Activated CD4-positive, alpha-beta T cell treated with anti-CD3 and anti-CD28 coated beads, Interleukin-2, amount 50 U/mL, for 48 hours (primary cell): ENCODE measurements at places on chromosomes 16 and 17.

- DNase-seq: no peak
Observed at GRCh38 chr17:4467287-4467686, 31.4 kb upstream of the SPNS2 start.

DNA sequence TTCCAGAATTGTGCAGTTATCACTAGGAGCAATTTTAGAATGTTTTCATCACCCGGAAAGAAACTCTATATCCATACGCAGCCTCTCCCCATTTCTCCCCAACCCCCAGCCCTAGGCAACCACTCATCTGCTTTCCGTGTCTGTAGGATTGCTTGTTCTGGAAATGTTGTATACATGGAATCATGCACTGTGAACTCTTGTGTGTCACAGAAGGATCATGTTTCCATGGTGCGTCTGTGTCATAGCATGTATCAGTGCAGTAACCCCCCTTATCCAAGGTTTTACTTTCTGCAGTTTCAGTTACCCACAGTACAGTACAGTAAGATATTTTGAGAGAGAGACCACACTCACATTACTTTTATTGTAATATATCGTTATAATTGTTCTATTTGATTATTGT lies 299.4 kb downstream of the CPPED1 start:
- no peak for DNase-seq

GRCh38 chr16:12207939-12208338 lies 231.4 kb downstream of the SNX29 start:
- DNase-seq: no peak

GRCh38 chr16:3582276-3583165 lies 5.3 kb upstream of the NLRC3 start:
- no peak for DNase-seq

GRCh38 chr16:59385491-59385890 lies 651.4 kb upstream of the GOT2 start:
- no peak for DNase-seq

- DNase-seq: no peak
Observed at GRCh38 chr17:17605729-17606088, 14.2 kb upstream of the PEMT start.

GRCh38 chr17:13508896-13509295 lies 92.8 kb downstream of the HS3ST3A1 start:
- no peak for DNase-seq

DNA sequence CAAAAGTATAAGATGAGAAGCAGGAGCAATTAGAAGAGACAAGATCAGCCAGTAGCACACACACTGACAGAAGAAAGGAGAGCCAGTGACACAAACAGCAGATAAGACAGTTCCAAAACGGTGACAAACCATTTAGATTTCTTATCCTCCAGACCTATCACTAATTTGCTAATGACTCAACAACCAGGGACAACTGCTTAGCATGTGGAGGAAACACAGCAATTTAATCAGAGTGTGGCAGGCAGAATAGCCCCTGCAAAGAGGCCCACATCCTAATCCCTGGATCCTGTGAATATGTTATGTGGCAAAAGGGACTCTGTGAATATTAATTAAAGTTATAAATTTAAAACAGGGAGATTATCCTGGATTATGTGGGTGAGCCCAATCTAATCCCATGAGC lies 81.1 kb downstream of the CACNG1 start:
- DNase-seq: no peak

DNA sequence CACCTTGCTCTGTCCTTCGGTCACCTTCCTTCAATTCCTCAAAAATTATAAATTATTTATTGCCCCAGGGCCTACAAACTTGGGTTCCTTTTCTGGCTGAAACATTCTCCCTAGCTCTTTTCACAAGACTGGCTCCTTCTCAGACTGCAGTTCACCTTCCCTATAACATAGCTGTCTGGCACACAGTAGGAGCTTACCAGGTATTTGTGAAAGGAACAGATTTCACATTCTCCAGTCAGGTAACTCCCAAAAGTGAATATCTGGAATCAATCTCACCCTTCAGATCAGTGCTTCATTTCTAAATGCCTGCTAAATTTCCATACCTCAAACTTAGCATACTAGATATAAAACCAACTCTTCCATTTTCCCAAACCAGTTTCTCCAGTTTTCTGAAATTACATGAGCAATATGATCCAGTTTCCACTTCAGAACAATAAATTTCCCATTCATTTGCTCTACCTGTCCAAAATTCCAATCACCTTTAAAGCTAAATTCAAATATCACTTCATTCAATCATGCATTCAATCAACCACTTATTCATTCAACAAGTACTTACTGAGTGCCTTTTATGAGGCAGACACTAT lies 6.1 kb downstream of the RFFL start:
- DNase-seq: no peak

DNA sequence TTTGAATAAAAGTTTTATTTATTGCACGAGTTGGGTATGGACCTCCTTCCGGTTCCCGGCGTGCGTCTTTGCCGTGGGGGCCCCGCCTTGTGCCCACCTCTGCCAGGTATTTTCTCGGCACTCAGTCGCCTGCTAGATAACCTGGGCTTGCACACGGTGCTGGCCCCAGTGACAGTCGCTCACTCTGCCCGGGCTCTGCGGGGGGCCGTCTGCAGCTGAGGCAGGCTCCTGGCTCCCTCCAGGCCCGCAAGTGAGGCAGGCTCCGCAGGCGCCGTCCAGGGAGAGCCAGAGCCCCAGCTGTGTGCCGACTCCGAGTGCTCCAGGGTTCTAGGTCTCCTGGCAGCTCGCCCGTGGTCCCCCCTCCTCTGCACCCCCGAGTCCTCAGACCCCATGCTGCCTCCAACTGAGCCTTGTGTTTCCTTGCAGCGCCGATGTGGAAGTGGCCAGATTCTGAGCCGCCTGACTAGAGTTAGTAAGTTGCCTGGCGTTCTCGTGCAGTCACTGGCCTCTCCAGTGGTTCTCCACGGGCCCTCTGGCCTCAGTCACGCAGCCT lies 54.7 kb upstream of the PVALEF start:
- no peak for DNase-seq

GRCh38 chr17:74920642-74921025 lies 2.4 kb downstream of the USH1G start:
- DNase-seq: no peak

- no peak for DNase-seq
Observed at GRCh38 chr17:21545064-21545463, 147.3 kb upstream of the KCNJ18 start.

GRCh38 chr17:62089334-62089733 lies 24.3 kb upstream of the MED13 start:
- DNase-seq: no peak

GRCh38 chr16:80337786-80338185 lies 203.0 kb upstream of the DYNLRB2 start:
- no peak for DNase-seq

DNA sequence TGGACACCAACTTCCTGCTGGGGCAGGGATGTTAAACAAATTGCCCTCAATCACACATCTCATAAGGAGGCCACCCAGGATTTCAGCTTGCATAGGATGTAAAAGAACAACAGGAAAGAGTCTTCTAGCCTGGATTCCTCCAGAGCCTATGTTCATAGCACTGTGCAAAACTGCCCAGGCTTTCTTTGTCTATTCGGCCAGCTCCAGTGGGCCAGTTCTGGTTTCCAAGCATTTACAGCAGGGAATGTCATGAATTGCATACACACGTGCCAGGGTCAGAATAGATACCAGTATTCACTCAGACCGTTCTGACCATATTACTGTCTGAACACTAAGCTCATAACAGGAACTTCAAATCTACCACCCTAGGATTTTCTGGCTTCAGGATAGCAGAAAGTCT lies 273.2 kb downstream of the CDH8 start:
- DNase-seq: no peak

- DNase-seq: no peak
Observed at GRCh38 chr16:86597880-86598606, 19.7 kb downstream of the FOXL1 start.

DNA sequence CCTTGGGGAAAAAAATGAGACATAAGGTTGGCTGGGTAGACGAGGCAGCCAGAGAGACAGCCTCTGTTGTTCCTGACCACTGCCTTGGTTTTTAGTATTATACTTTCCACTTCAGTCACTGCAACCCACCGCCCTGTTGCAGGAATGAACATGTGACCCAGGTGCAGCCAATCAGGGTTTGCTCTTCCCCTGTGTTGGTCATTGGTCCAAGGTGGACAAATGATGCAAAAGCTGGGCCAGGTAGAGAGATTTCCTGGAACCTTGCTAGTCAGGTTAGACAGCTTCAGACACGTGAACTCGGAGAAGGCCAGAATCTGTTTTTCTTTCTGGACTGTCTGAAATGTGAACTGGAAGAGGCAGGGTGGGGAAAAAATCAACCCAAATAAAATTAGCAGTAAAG lies 452.4 kb upstream of the RBFOX1 start:
- no peak for DNase-seq

- DNase-seq: no peak
Observed at GRCh38 chr17:35727635-35728034, 3.8 kb upstream of the RASL10B start.

- no peak for DNase-seq
Observed at GRCh38 chr16:69917739-69918138, 33.4 kb upstream of the CLEC18A start.

GRCh38 chr17:36779550-36779949 lies 157.7 kb upstream of the LHX1 start:
- no peak for DNase-seq
